ENCODE measurements at places on chromosomes 11 and 22.

DNA sequence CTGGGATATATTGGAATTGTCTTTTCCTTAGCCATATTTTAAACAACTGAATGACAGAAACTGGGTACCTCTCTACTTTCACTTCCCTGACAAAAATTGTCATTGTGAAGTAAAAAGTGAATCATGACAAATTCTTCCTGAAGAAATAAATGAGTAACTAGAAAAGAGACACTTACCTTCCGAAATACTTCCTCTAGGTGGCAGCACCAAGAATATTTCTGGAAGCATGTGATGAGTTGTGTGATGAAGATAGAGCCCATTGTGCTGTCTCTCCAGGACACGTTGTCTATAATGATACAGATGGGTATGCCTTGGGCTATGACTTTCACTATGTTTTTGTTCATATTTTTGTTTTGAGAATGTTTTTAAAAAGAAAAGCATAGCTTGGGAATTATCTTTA, 21.5 kb downstream of the CASP4 start:
- peak; percentile 5 for DNase-seq

- DNase-seq, result no peak
Measured at GRCh38 chr11:131533149-131533548, 162.7 kb downstream of the NTM start.

- no peak for DNase-seq
Measured at GRCh38 chr22:32323513-32324164, 34.0 kb upstream of the RFPL3 start.

DNA sequence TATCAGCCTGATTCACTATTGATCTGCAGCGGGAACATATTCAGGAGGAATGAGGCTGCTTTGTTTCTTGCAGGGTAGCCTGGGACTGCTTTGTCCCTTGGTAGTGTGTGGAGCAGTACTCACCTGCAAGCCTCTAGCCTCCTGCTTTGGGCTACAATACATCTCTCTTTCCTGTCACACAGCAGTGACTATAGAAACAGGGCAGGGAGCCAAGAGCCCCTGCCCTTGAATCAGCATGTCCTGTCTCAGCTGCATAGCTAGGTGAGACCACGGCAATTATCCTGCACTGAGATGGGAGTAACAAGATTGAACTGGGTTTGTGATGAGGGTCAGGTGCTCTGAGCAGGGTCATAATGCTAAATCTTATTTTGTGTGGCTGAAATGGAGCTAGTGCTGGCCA, 191.9 kb downstream of the NELL1 start:
- DNase-seq, result no peak

DNA sequence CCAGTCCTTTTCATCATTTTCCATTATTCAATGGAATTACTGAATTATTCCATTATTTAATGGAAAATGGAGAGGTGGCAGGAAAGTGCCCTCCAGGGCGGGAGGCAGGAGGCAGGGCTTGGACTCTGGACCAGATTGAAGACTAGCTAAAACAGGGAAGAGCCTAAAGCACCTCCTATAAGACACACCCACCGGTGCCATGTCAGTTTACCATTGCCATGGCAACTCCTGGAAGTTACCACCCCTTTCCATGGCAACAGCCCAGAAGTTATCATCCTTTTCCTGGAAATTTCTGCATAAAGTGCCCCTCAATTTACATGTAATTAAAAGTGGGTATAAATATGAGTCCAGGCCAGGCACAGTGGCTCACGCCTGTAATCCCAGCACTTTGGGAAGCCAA, 443.7 kb downstream of the TBC1D22A start:
- DNase-seq, result no peak

DNA sequence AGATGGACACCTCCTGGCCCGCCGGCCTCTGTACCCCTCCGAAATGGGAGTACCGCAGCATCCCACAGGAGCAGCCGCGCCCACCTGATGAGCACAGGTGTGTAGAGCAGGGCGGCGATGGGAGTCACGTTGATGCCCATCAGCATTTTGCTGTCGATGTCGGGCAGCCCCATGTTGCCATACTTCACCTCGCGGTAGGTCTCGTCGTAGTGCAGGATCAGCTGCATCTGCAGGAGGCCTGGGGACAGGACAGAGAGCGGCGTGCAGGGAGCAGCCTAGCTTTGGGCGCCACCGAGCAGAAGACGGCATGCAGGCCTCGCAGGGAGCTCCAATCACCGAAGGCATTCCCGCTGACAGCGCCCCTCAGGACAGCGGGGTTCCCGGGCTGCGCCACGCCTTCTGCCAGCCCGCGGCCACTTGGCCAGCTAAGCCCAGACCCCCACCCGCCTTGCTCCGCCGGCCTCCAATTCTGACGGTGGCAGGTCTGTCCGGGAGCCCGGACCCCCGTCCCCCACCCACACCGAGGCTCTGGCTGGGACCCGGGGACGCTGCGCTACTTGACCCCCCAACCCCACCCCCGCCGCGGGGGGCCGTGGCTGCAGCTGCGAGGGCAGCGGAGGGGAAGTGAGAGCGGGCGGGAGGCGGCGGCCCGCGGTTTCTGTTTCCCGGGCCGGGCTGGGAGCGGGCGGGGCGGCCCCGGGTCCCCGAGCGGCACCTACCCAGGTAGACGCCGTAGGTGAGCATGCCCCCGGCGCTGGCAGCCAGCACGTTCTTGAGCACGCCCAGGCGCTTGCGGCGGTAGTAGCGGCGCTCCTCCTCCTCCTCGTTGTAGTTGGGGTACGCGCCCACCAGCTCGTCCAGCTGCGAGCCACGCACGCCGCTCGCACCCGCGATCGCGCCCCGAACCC, 705 bp downstream of the UNC93B1 start:
- no peak for DNase-seq

DNA sequence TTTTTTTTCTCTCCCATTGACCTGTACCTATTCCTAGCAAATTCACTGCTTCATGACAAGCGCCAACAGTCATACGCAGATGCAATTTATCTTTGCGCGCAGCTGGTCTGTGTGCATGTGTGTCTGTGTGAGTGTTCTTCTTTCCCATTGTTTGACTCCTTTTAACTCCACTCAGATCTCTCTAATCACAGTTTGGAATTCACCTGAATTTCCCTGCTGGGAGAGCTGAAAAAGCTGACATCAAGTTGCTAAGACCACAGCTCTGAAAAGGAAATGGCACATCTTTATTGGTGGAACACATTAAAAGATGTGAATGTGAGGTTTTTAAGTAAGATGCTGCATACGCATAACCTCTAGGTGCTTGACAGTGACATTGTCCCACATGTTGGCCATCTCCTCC, 187.4 kb upstream of the MTMR2 start:
- no peak for DNase-seq

- no peak for DNase-seq
Measured at GRCh38 chr11:20134991-20135736, 25.1 kb downstream of the DBX1 start.

GRCh38 chr11:19951558-19952115, 208.6 kb downstream of the DBX1 start:
- no peak for DNase-seq

DNA sequence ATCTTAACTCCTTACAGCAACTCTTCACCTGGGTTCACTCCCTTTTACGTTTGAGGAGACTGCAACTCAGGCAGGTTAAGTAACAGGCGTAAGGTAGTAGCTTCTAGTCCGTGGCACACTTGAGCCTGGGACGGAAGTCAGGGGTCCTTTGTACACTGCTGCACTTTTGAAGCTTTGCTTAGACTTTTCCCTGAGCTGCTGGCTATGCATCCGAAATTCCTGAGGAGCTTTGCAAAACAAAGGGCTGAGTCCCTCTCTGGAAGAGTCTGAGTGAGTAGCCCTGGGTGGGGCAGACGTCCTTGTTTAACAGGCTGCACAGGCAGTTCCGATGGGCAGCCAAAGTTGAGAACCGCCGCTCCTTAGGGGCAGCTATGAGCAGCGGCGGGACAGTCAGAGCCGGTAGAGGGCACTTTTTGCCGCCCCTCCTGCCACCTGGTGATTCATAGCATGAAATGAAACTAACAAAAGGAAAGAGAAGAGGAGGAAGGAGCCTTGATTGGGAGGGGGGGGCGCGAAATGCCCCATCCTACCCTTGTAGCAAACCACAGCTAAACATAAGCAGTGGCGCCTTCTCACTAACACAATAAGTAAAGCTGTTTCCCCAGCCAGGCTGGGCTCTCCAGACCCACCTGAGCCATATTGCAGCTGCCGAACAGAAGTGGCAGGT, 1.4 kb downstream of the TMEM109 start:
- DNase-seq, result peak; percentile 54

DNA sequence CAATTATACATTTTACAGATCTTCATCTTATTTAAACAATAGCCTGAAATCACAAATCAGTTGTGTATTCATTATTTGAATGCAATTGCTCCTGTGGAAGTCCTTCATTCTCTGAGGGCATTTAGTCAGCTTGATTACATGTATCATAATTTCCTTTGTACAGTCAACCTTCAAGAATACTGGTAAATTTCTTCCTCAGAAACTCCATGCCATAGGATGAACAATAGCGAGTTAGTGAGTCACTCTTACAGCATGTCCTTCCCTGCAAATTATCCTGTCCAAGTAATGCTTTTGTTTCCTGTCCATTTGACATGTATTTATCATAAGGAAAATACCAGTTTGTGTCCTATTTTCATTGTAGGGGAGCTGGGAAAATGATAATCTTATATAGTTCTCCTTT, 3.8 kb downstream of the OR10S1 start:
- no peak for DNase-seq

GRCh38 chr11:122163053-122163819, 47.2 kb upstream of the BLID start:
- DNase-seq, result no peak

- DNase-seq, result no peak
Measured at GRCh38 chr11:67410369-67410831, 5.1 kb upstream of the CARNS1 start.

- DNase-seq, result no peak
Measured at GRCh38 chr11:125111001-125111342, 454 bp downstream of the TMEM218 start.

- DNase-seq, result no peak
Measured at GRCh38 chr11:2690596-2691354, 9.0 kb downstream of the KCNQ1OT1 start.

- DNase-seq, result no peak
Measured at GRCh38 chr11:70732881-70733196, 334.5 kb downstream of the CTTN start.

DNA sequence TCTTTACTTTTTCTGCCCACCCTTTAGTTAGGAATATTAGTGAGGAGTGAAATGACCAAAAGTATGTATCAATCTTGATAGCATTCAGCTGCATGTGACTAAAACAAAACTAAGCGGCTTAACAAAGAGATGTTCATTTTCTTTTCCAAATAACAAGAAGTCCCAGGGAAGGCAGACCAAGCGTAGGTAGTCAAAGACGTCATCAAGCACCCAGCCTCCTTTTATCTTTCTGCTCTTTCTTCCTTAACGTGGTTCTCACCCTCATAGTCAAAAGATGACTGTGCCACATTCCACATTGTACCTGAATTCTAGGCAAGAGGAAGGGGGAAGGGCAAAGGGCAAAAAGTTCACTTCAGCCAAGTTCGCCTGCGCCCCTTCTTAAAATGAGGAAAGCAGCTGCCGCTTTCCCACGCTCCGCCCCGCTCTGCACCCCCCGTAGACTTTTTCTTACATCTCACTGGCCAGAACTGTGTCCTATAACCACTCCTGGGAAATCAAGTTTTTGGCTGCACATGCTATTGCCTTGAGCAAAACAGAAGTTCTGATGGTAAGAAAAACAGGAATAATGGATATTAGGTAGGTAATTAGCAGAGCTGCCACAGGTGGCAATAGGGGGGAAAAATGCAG, 14.6 kb upstream of the PGM2L1 start:
- DNase-seq, result no peak

DNA sequence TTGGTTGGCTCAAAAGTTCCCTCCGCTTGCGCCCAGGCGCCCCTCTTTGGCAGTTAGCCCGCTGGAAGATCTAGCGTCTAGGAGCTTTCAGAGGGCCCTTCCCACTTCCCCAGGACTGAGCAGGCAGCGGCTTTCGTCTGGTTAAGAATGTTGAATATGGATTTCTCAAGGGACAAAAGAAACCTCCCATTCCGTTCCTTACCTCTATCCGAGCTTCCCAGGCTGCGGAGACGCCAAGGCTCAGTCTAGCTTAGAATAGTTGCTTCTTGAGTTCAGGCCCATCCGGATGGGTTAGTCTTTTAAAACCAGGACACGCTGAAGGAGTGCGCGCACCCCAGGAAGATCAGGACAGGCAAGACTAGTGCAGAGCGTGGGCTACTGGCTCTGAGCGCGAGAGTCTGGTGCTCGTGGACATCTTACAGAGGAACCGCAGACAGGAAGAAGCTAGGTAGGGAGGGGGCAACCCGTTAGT, 1.6 kb downstream of the NELL1 start:
- DNase-seq, result no peak

- no peak for DNase-seq
Measured at GRCh38 chr11:96207459-96208449, 135.2 kb downstream of the MAML2 start.

GRCh38 chr11:119218141-119218878, 12.2 kb downstream of the CBL start:
- peak; percentile 10 for DNase-seq

DNA sequence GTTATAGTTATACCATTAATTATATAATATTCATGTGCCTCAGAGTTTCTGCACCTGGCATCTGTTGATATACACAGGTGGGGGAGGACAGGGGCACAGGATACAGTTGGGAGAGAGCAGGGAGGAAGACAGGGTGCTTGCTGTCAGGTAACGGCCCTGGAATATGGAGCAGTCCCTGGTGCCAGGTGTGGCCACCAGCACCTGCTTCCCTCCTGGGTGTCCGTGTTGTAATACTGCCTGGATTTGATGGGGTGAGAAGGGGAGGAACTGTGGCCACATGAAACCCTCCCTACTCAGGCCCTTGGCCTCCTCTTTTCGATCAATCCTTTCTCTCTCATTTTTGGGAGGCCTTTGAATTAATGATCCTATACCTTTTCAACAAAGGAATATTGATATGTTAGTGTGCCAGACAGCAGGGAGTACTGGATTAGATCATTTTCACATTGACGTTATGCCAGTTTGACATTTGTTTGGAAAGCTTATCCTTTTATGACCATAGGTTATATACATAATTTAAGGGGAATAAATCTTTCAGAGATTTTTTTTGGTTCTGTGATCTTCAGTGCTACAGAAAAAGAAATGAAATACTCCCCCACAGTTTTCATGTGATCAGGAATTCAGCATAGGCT, 88.6 kb downstream of the TEAD1 start:
- DNase-seq, result no peak

DNA sequence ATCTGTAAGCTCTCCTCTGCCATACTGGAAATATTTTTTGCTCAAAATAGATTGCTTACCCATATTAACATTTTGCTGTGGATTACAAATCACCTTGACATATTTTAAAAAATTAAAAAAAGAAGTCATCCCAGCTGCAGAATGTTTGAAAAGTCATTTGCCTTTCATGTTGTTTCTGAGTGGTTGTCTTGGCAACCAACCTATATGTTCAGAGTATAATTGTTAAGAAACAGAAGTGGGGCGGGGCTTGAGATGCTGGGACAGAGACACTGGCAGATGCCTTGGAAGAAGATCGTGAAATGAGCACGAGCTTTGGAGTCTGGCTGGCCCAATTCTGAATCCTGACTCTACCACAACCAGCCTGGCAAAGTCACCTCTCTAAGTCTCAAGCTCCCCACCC, 348.2 kb downstream of the LARGE1 start:
- DNase-seq, result no peak

- DNase-seq, result no peak
Measured at GRCh38 chr11:112829971-112830654, 131.1 kb upstream of the NCAM1 start.

DNA sequence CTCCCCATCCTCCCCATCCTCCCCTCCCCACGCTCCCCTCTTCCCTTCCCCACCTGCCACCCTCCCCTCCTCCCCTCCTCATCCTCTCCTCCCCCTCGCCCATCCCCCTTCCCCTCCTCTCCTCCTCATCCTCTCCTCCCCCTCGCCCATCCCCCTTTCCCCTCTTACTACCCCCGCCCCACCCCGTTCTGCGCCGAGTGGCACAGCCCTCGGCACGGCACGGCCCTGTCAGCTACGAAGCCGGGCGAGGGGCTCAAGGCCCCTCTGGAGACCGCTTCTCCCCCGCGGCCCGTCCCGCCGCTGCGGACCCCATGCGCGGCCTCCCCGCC, 449.9 kb downstream of the OPCML start:
- DNase-seq, result no peak

Measured in stimulated activated CD8-positive, alpha-beta memory T cell treated with anti-CD3 and anti-CD28 coated beads, Interleukin-7, amount 100 ng/mL, for 48 hours (primary cell).